Stimulated activated CD8-positive, alpha-beta memory T cell treated with anti-CD3 and anti-CD28 coated beads, Interleukin-4, amount 100 ng/mL, for 1 hour (primary cell): ENCODE measurements at places on chromosomes 5 and 9.

GRCh38 chr9:12813960-12814876 is 39.4 kb downstream of the LURAP1L start:
- no peak for DNase-seq

- no peak for DNase-seq
Measured at GRCh38 chr5:165227515-165227914, 1722.1 kb downstream of the MAT2B start.

DNA sequence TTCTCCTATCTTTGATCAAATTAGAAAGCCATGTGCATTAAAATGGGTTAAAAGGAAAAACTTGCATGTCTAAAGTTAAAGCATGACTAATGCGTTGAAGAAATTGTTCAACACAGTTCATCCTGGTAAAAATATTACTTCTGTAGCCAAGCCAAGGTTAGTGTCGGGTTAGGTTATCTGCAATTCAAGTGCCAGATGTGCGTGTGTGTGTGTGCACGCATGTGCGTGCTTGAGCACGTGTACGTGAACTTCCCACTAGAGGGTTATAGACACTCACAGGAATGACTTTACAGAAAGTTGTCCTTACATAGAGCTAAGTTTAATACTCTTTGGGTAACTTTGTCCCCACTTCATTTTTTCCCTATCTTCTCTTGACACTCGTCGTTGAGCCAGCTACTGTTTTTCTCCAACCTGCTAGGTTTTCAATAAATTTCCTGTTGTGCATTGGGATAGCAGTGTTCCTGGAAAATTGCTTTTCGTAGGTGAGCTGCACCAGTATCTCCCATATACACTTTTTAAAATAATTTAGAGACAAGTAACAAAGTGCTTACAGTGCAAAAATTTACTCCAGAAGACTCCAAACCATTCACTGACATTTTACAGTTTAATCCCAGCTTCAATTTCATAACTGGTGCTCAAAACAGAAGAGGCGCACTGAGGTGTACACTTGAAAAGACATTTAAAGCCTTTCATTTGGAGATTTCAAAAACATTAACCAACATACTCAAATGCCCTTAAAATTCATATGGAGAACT is 353.8 kb downstream of the NFIB start:
- no peak for DNase-seq

DNA sequence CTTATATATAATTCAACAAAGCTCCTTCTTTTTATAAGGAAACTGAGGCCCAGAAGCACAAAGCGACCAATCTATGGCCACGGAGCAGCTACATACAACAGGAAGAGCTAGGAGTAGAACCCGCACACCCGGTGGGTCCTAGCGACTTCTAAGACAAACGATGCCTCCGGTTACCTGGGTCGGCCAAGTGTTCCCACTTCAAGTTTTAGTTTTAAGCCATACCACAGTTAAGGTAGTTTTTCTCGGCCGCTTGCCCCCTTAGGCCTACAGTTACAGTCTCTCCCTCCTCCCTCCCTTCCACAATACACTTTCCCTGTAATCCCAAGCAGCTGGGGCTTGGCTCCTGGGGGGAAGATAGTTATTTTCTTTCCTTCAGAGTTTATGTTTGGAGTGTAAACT is 533 bp downstream of the SREK1IP1 start:
- DNase-seq: no peak

- no peak for DNase-seq
Measured at GRCh38 chr5:147669169-147669869, 113.2 kb downstream of the JAKMIP2 start.

- DNase-seq: no peak
Measured at GRCh38 chr5:36998578-36998977, 122.0 kb downstream of the NIPBL start.

- DNase-seq: no peak
Measured at GRCh38 chr9:107064378-107064777, 201.4 kb downstream of the ZNF462 start.

- DNase-seq: no peak
Measured at GRCh38 chr5:66519626-66520025, 76.6 kb upstream of the MAST4 start.

GRCh38 chr5:96626956-96627355 is 35.2 kb upstream of the CAST start:
- DNase-seq: no peak

DNA sequence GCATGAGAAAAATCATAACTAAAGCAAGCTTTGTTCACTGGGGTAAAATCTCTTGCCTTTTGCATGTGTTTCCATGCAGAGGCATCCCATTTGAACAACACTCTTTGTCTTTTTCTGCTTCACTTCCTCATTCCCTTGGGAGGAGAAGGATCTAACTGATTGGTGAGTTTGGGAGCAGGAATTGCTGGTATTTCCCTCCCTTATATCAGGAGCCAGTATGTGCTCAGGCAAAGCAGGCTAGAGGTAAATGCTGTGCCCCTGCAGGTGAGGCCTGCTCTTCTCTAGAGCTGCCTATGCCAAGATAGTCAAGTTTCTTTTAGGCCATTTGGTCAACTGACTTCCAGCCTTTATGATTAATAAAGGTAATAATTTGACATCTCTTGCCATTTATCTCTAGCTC is 179.9 kb downstream of the COX7C start:
- DNase-seq: no peak

- no peak for DNase-seq
Measured at GRCh38 chr5:95873351-95873750, 50.8 kb upstream of the GLRX start.

DNA sequence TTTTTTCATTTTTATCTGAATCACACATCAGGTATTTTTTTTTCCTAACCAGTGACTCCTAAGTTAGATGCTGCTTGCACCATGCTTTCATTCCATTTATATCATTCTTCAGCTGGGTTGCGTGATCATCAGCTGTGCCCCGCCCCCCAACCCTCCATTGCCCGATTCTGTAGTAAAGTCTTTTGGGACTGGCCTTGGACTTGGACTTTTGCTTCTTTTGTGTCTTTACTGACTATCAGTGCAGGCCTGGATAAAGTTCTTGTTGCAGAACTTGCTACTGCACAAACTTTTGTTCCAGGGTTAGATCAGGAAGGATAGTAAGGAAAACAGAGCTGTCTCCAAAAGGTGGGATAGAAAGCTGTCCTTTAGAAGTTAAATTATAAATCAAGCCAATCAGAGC is 38.5 kb downstream of the SLC22A5 start:
- DNase-seq: no peak
